ENCODE measurements at places on chromosomes 13 and 19.

DNA sequence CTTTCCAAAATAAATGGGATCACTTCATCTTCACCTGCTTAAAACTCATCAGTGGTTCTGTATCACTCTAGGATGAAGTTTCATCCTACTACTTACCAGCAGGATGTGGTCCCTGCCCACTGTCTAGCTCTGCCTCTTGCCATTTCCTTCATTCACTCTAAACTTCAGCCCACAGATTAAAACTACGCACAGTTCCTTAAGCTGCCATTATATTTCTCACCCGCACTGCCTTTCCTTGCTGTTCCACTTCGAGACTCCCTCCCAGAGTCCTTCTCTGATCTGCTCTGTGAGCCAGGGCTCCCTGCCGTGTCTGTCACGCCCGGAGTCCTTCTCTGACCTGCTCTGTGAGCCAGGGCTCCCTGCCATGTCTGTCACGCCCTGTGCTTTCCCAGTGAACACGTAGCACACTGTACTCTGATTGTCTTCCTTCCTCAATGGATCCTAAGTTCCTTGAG lies 52.0 kb upstream of the NPAS1 start:
- H3K27ac ChIP-seq = peak overlapping the region; percentile 0
- no peak for DNase-seq
- H3K4me3 ChIP-seq = no peak overlapping the region
- H3K4me1 ChIP-seq = peaks cover 19% of the 10 kb centered on the region
- no peaks in the 10 kb centered on the region for H3K36me3 ChIP-seq

- H3K27me3 ChIP-seq = peaks cover 3% of the 10 kb centered on the region
- no peak overlapping the region for H3K4me3 ChIP-seq
- H3K36me3 ChIP-seq = no peaks in the 10 kb centered on the region
- no peaks in the 10 kb centered on the region for H3K4me1 ChIP-seq
Measured at GRCh38 chr13:111644750-111645149, 324.3 kb downstream of the TEX29 start.

- DNase-seq = no peak
- H3K4me3 ChIP-seq = peak overlapping the region; percentile 98
- H3K27me3 ChIP-seq = peaks cover 21% of the 10 kb centered on the region
- H3K4me1 ChIP-seq = peaks cover 36% of the 10 kb centered on the region
- H3K36me3 ChIP-seq = no peaks in the 10 kb centered on the region
Measured at GRCh38 chr19:42424345-42424707, 2.9 kb downstream of the LIPE start.

DNA sequence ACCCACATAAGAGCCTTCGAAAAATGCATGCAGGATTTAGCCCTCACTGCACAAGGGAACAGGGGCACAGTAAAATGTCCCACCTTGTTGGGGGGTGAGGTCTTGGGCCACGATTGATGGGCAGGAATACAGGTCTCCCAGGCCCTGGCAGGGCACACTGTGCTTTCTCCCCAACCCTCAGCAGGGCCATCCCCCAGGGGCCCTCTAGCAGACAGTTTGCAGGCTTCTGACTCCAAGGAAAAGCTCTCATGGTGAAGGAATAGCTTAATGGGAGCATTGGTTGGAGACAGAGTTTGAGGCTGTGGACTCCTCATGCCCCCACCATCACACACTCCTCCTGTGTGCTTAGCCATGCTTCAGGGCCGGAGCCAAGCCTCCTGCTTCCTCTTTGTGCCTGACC lies 484.6 kb downstream of the ZNF536 start:
- H3K36me3 ChIP-seq = no peaks in the 10 kb centered on the region
- H3K4me1 ChIP-seq = peaks cover 12% of the 10 kb centered on the region
- no peak for DNase-seq
- H3K27ac ChIP-seq = no peak overlapping the region
- no peak overlapping the region for H3K4me3 ChIP-seq

Measured in glutamatergic neuron (in vitro differentiated cells).